ENCODE measurements at places on chromosomes 6 and 20. TPM values are rescaled to one million over a fixed set of nuclear protein-coding genes. Genes with fewer than 3 reads are reported as not detected.

- DNase-seq = no peak
These were observed 243.0 kb upstream of the KHDRBS2 start for GRCh38 chr6:62528894-62529526.

DNA sequence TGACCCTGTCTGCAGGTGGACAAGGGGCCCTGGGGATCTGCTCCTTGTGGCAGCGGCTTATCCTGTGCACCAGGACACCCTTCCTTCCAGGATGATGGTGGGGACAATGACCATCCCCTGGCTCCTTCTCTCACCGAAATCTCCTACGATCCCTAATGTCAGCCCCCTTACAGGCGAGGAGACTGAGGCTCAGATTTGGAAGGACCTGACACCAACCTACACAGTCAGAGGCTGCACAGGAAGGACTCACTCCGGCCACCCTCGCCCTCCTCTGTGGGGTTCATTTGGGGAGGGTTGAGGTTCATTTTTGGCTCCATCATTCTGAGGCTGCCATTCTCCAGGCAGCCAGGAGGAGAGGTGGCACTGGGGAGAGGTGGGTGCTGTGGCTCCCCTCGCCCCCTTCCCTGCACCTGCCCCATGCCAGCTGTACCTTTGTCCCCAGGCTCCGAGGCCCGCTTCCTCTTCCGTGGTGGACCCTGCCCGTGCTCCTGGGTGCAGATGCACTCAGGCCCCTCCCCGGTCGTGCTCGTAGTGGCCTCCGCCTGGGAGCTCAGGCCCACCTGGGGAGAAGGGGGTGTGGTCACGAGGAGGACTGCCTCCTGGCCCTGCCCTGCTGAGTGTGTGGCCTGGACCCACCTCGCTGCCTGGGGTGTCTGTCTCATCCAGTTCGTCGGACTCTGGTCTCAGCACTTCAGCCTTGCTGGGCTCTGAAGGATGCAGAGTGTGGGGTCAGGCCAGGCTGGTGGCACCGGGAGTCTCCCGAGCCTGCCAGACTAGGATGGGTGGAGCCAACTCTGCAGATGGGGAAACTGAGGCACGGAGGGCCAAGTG is 5.3 kb upstream of the CABLES2 start:
- no peak for DNase-seq

SIRPA gene
- polyA plus RNA-seq = 41.6 TPM

GRCh38 chr6:64439274-64439673 is 803.7 kb downstream of the PHF3 start:
- DNase-seq = no peak

DNA sequence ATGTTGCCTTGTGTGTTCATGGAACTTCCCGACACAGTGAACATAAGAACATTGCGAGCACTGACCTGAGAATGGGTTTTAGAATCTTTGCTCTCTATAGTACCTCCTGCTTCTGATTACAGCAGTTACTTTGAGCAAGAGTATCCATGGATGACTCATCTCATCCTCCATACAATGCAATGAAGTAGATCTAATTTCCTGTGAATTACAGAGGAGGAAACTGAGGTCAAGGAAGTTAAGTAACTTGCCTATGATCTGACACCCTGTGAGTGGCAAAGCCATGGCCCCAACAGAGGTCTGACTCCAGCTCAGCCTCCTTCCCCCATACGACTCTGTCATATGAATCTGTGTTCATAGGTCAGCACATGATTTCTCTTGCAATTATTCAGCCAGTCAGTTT is 518.1 kb downstream of the TFAP2A start:
- no peak for DNase-seq
